ENCODE measurements at places on chromosomes 13 and 19.

DNA sequence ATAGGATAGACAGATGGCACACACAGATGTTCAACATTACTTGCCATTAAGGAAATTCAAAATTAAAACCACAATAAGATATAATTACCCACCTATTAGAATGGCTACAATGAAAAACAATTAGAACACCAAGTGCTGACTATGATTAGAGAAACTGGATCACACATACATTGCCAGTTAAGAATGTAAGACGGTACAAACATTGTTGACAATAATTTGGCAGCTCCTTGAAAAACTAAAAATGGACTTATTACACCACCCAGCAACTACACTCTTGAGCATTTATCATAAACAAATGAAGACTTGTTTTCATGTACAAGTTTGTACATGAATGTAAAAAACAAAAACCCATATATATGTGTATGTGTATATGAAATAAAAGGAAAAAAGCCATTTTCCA, 13.7 kb downstream of the ZNF461 start:
- no peak for DNase-seq

GRCh38 chr19:48512504-48513288, 1.1 kb upstream of the LMTK3 start:
- DNase-seq, result no peak

DNA sequence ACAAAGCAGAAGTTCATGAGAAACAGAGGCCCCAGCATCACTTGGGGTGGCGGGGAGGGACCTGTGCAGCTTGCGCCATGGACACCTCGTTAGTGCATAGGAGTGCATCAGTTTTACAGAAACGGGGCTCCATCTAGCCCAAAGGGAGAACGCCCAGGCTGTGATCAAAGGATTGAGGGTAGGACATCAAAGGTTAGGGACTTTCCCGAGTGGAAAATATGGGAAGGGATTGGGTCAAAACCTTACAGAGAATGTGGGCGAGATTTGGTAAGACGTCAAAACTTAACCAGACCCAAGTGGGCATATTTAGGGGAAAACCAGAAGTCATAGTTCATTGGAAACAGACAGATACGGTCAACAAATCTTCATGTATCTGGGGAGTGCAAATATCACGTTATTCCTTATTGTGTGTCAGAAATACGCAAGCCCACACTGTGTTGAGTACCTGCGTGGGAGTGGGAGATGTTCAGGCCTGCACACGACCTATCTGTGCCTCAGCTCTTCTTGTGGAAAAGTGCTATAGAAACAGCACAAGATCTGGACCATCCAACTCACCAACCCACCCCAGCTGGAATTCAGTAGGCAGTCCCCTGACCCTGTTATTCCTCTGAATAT, 9.4 kb upstream of the GRAMD1A start:
- DNase-seq, result peak; percentile 38

- no peak for DNase-seq
Observed at GRCh38 chr13:82803341-82803740, 1078.9 kb downstream of the SLITRK1 start.

DNA sequence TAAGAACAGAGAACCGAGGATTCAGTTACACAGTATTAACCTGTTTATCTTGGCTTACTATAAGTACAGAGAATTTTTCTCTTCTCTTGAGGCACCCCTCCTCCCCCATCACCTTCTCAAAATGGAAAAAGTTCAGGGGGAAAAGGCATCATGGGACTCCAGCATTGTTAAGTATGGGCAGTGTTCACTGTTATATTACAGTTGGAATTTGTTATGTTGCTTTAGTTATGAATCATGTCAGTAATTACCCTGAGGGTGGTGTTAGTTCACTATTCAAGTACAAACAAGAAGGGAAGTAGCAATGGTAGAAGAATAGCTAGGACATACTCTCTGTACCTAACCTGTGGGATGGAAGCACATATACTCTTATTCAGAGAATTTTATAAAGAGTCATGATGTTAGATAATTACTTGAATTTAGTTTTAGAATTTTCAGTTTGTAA, 12.0 kb downstream of the LPAR6 start:
- DNase-seq, result no peak

DNA sequence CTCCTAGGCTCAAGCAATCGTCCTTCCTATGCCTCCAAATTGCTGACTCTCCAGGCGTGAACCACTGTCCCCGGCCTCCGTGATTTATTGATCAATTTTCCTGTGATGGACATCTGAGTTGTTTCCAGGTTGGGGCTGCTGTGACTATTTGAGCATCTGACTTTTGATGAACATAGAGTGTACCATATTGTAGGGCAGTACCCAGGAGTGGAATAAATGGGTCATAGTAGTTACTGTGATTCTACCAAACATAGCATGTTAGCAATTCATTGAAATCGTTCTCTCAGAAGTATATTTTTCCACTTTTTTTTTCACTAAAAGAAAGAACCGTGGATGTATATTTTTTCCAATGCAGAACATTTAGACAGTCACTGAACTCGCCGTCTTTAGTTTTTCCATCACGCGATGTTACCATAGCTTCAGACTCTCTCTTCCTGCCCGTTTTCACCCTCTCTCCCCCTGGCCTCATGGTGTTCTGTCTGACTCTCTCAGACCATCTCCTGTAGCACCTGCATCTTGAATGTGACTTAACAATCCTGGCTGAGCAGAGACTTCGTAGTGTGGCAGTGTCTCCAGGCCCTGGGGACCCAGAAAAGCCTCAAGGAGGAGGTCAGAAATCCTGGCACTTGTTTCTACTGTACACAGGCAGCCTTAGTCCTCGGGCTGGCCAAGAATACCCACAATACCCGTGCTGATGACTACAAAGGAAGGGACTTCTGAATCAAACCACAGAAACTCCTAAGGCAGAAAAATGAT, 3.2 kb upstream of the RASGRP4 start:
- DNase-seq, result no peak

DNA sequence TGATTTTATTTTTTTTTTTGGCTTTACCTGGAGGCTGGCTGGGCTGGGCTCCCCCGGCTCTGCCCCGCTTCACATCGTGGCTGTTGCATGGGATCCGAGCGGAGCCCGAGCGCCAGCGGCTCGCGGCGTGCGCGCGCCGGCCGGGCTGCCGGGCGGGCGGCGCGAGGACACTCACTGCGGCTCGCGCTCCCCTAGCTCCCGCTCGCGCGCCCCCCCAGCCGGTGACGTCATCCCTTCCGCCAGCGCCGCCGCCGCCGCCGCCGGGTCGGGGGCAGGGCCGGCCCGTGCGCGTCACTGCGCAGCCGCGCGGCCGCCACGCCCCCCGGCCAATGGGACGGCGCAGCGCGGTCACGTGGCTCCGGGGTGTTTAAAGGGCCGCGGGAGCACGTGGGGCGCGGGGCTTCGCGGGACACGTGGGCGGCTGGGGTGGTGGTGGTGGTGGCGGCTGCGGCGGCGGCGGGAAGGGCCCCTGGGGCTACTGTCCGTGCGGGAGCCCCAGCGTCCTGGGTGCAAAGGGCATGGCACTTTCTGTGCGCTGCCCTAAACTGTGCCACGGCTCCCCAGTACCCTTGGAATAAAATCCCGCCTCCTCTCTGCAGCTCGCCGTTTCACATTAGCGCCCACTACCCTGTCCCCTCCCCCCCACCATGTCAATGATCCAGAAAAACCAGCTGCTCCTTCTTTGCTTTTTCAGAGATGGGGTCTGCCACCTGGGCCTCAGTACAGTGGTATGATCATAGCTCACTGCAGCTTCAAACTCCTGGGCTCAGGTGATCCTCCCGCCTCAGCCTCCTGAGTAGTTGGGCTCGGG, at the start of gene PTPRS:
Gene PTPRS (minus strand): TSS at position 176 of the 811 bp plus-strand sequence. CDS start 54,672 bp downstream, outside the sequence.
- DNase-seq, result peak; percentile 56

DNA sequence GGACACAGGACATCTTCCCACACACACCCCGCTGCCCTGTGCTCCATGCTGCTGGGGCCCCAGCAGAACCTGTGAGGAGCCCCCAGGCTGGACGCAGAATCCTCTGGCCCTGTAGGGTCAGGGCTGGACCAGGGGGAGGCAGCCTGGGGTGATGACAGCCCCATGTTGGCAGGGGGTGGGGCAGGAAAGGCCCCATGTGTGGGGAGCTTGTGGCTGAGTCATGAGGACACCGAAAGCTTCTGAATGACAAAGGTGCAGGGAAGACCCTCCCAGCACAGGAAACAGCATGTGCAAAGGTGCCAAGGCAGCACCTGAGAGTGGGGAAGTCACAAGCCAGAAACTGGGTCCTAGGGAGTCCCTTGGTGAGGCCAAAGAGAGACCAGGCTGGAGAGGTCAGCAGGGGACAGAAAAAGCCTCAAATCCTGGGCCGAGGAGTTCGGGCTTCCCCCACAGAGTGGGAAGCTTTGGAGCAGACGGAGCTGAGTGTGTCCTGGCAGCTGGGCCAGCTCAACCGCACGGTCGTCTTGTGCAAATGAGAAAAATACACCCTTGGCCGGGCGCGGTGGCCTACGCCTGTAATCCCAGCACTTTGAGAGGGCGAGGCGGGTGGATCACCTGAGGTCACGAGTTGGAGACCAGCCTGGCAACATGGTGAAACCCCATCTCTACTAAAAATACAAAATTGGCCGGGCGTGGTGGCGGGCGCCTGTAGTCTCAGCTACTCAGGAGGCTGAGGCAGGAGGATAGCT, 17.5 kb downstream of the ATP8B3 start:
- no peak for DNase-seq

- DNase-seq, result no peak
Observed at GRCh38 chr19:38135150-38135998, 88.6 kb downstream of the DPF1 start.

DNA sequence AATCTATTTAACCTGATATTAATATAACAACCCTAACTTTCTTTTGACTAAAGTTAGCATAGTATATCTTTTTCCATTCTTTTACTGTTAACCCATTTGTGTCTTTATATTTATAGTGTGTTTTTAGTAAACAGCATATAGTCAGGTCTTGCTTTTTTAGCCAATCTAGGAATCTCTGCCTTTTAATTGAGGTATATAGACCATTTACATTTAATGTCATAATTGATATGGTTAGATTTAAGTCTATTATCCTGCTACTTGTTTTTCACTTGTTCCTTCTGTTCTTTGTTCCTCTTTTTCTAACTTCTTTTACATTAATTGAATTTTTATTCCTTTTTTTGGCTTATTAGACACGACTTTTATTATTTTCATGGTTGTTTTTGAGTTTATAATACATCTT, 174.4 kb downstream of the KCTD15 start:
- no peak for DNase-seq

DNA sequence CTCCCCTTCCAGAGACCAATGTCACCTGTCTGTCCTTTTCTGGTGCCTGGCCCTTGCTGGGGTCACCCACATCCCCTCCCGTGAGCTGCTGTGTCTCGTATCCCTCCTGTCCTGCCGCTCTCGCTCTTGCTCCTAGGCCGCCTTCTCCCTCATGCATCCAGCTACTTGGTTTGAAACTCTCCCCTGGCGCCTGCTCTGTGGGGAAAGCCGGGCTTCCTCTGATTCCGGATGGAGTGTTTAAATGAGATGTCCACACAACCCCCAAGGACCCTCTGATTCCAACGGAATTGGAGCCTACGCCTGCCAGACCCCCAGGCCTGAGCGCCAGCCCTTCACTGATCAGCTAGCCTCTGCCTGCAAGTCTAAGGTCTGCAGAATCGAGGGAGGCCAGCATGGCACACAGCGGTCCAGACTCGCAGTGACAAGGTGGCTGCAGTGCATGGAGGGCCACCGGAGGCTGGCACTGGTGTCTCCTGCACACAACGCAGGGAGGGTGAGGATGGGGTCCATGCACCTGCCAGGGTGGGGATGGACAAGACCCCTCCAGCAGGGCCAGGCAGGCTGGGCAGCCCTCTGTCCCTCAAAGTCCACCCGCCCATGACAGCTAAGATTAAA, 47.2 kb downstream of the RFX2 start:
- no peak for DNase-seq

GRCh38 chr13:44903574-44903985, 85.7 kb downstream of the NUFIP1 start:
- DNase-seq, result no peak

GRCh38 chr13:29547153-29547552, 48.3 kb downstream of the SLC7A1 start:
- DNase-seq, result no peak

- no peak for DNase-seq
Observed at GRCh38 chr13:37302686-37303085, 197.2 kb upstream of the CSNK1A1L start.

- DNase-seq, result peak; percentile 63
Observed at GRCh38 chr19:11963566-11964355, 1.1 kb upstream of the ZNF763 start.

Measured in activated CD4-positive, alpha-beta T cell treated with anti-CD3 and anti-CD28 coated beads for 24 hours (primary cell).